Right ventricle myocardium superior (tissue), 1 donor: ENCODE measurements at places on chromosomes 6 and 20. TPM values are rescaled to one million over a fixed set of nuclear protein-coding genes. Genes with fewer than 3 reads are reported as not detected.

The PSORS1C1 gene
- 1.2 TPM for total RNA-seq

GRCh38 chr6:53312355-53312754 is 36.4 kb downstream of the ELOVL5 start:
- DNase-seq: no peak

The C20orf202 gene
- 0.35 TPM for total RNA-seq

DNA sequence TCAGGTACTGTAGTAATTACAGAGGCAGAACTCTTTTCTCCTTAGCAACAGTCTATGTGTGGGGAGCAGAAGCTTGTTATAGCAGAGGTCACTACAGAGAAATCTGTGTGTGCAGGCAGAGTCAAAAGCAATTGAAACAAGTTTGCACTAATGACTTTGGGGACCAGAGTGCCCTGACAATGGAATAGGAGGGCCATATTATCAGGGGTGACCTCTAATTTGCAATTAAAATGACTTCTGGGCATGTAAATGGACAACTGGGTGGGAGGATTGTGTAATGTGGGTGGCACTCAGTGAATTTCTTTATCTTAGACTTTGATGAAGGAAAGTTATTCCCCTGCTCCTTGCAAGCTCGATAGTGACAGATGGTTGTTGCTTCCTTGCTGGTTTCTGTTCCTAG is 127.2 kb downstream of the PLCB4 start:
- DNase-seq: no peak

- DNase-seq: no peak
Measured at GRCh38 chr6:52407467-52407866, 12.7 kb upstream of the EFHC1 start.

The COL21A1 gene
- 20.8 TPM for total RNA-seq

GRCh38 chr6:11700118-11700718 is 78.4 kb downstream of the ADTRP start:
- no peak for DNase-seq

GRCh38 chr6:136683209-136683941 is 108.9 kb downstream of the MAP3K5 start:
- no peak for DNase-seq

GRCh38 chr6:73262671-73263569 is at the start of gene KHDC1:
Gene KHDC1, minus strand, starts transcription at chr6:73263196. Its CDS starts 20,679 bp downstream, at chr6:73242517.
- DNase-seq: peak; percentile 67

The ZBTB46 gene
- 13.5 TPM for total RNA-seq

The KCNB1 gene
- total RNA-seq: 1.1 TPM

The PRR18 gene
- not detected for total RNA-seq

The COL19A1 gene
- total RNA-seq: 2.0 TPM

The CDKAL1 gene
- total RNA-seq: 10.2 TPM

DNA sequence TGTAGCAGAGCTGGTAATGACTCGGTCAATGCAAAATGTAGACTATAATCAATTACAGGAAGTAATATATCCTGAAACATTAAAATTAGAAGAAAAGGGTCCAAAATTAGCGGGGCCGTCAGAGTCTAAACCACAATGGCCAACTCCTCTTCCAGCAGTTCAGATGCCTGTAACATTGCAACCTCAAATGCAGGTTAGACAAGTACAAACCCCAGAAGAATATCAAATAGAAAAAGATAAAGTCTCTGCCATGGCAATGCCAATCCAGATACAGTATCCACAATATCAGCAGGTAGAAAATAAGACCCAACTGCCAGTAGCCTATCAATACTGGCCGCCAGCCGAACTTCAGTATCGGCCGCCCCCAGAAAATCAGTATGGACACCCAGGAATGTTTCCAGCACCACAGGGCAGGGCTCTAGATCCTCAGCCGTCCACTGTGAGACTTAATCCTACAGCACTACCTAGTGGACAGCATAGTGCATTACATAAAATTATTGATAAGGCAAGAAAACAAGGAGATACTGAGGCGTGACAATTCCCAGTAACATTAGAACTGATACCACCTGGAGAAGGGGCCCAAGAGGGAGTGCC is 158.4 kb downstream of the GPX5 start:
- DNase-seq: no peak

DNA sequence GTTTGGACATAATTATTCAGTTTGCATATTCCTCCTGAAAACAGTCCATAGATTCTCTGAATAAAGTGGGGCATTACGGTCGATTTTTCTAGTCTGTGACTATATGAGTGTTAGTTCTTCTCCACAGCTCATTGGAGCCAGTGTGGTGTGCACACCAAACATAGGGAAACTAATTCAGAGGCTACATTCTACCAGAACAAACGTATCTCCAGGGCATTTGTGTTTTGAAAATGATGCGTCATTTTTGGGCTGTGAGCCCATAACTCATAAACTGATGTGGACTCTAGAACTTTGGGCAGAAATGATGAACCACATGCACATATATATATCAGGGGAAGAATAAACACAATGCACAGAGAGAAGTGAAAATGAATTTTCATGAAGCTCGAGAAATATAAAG is 41.8 kb downstream of the C6orf58 start:
- no peak for DNase-seq

The TSHZ2 gene
- 4.9 TPM for total RNA-seq

The SLC26A8 gene
- not detected for total RNA-seq

The JAG1 gene
- 22.1 TPM for total RNA-seq

The BMP5 gene
- total RNA-seq: 2.4 TPM

DNA sequence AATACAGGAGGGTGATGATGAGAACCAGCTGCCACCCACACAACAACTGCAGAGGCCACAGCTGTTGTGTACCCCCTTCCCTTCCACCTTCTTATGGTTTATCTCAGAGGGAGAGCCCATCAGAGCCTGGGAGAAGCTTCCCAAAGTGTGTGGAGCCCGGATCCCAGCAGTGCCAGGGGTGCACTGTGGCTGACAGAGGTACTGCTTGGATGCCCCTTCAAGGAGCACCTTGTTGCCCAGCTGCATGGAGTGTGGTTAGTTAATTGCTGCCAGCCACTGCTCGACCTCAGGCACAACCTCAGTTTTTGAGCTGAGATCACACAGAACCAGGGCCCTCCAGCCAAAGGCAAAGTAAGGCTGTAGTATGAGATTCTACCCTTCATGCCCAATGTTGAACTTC is 13.0 kb downstream of the PI3 start:
- DNase-seq: no peak

GRCh38 chr6:40732878-40733277 is 145.7 kb upstream of the LRFN2 start:
- DNase-seq: no peak

- no peak for DNase-seq
Measured at GRCh38 chr6:118697554-118697953, 46.2 kb upstream of the CEP85L start.
